ENCODE measurements at places on chromosomes 4 and X.

GRCh38 chrX:109270580-109271484 lies 211.1 kb downstream of the GUCY2F start:
- DNase-seq = peak; percentile 8

- DNase-seq = peak; percentile 6
Measured at GRCh38 chr4:650951-651883, 22.9 kb downstream of the ATP5ME start.

DNA sequence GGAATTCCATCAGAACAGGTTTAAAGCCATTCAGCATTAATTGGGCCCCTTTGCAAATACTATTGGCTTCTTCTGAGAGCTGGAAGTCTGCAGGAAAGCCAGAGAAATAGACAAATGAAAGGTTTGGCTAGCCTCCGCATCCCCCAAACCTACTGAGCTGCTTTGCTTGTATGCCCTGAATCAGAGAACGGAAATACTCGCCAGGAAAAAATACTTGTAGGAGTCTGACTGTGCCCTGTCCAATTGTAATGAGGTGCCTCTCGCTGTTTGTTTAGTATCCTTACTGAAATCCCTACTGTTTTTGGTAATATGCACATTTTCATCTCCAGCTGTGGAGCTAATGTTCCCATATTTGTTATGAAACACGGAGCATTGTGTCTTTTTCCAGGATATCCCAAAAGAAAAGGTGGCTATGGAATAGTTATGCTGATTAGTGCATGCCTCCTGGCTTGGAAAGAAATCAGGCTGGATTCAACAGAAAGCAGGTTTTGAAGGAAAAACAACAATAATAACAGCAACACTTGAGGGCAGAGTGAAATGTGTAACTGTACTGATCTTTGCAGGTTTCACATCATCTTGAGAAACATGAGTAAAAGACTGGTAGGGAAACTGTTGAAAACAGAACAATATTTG lies 50.7 kb upstream of the NLGN4X start:
- no peak for DNase-seq

- no peak for DNase-seq
Measured at GRCh38 chrX:44935172-44935571, 62.2 kb downstream of the KDM6A start.

DNA sequence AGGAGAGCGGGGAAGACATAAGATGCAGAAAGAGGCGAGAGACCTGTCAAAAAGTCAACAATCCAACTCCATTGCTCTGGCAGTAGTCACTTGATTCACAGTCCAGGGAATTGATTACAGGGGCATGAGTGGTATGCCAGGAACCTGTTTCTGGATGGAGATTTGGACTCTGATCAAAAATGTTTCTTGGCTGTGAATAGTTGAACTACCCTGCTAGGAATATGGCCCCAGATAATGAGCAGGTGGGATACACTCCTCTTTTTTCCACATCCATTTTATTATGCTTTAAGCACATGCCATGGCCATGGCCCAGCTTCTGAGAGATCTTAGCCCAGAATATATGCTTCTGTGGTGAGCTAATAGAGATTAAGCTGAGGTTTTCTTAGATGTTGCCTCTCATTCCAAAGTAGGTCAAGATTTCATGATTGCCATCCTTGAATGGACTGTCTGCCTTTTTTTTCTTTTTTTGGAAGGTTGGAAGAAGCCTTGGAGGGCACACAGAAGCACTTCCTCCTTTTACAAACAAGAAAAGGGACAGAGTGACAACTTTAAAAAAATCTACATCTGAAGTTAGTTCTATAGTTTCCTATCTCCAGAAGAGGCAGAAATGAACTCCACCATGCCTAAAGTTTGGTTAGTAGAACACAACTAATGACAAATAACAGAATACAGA lies 121.9 kb downstream of the KIT start:
- DNase-seq = no peak

DNA sequence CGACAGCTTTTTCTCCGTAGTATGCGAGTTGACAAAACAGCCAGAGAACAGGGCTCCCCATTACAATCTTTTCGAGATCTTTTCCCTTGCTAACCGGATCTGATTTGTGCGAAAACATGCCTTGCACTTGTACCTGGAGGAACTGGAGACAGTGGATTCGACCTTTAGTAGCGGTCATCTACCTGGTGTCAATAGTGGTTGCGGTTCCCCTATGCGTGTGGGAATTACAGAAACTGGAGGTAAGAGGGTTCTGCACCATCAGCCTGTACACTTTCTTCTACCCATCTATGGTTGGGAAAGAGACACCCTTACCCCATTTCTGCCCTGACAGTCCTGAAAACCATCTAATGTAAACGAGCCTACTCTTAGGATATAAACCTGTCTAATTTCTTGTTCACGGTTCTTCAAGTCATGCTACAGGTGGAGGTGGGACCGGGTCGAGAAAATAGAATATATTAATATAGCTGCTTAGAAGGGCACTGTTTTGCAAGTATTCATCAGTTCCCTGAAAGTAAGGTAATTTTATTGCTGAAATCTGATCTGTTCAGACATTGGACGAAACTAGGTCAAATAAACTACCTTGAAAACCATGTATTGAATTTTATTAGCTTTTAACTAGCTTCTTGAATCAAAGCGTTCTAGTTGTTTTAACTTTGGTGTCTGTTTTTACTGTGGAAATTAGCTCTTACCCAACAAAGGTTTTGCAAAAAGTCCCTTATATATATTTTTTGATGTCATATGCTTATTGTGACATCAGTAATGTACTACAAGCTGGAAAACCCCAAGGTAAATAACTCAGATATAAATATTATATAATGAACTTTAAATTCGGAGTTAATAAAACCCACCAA lies 869 bp downstream of the TMEM184C start:
- no peak for DNase-seq

GRCh38 chr4:86939729-86940575 lies 5.1 kb downstream of the AFF1 start:
- DNase-seq = no peak

DNA sequence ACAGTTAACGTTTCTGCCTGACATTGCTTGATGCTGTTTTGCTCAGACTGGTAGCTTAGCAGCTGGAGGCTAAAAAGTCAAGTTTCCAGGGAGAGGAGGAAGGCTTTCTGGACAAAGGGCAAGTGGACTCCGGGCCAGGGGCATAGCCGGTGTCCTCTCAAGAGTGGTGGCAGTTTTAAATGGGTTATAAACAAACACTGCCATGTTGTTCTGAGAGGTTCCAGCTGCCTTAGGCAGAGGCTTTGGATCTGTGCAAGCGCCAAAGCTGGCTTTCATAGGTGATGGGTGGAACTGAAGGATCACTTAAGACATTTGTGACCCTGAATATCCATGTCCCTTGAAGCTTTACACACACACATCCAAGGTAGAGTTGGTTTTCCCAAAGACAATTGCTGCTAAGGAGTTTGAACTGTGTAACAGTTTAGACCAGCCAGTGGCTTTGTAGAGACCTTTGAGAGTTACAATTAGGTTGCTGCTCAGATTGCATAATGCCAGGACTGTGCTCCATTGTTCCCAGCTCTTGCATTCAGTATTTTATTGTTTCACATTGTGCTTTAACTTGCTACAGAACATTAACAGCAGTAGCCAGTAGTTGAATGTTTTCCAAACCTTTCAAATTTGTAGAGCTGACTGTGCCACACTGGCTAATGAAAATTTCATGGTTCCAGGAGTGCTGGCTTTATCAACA lies 54.1 kb upstream of the AP1S2 start:
- DNase-seq = no peak

DNA sequence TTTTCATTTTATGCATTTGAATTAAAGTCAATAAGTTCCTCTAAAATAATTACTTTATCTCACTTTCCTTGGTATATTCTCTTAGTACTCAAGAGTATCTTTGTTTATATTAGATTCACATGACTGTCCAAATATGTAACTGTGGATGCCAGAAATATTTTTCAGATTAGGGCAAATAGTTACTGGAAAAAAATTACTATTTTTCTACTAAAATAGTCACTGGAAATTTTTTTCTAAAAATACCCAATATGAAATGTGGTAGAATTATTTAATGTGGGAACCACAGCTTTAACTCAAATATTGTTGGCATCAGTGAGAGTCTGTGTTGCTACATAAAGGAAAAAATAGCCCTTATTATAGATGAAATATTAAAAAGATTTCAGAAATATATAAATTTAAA lies 70.4 kb upstream of the NMU start:
- no peak for DNase-seq

- DNase-seq = no peak
Measured at GRCh38 chr4:13476915-13477314, 7.2 kb downstream of the RAB28 start.

GRCh38 chrX:151393514-151393913 lies 3.5 kb upstream of the VMA21 start:
- DNase-seq = no peak

GRCh38 chr4:162392946-162393345 lies 229.1 kb upstream of the FSTL5 start:
- no peak for DNase-seq

DNA sequence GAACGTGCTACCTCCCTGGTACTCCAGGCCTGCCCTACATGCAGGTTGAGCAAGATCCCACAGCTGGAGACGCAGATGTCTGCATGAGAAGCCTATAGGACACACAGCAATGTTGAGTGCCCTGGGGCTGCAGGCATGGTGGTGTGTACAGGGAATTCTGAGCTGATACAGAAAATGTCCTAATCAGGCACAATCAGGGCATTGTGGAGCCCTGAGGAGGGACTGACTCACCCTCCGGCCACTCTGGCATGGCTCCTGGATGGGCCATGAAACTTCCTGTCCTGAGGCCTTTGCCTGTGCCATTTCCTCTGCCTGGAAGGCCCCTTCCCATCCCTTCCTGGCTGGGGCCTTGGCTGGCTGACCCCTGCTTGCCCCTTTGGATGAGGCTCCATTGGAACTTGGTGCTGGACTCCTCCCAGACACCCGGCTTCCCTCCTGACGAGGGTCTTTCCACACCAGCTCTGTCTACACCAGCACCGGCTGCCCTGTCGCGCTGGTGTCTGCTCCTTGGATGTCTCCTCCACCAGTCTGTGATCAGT lies 16.7 kb upstream of the AFAP1 start:
- no peak for DNase-seq

Measured in NCI-H1105 (cell line).